Naive B cell (primary cell): ENCODE measurements at places on chromosomes 13 and 19.
A peak's percentile ranks its signal among the peaks of the same experiment; 100 is the strongest.

DNA sequence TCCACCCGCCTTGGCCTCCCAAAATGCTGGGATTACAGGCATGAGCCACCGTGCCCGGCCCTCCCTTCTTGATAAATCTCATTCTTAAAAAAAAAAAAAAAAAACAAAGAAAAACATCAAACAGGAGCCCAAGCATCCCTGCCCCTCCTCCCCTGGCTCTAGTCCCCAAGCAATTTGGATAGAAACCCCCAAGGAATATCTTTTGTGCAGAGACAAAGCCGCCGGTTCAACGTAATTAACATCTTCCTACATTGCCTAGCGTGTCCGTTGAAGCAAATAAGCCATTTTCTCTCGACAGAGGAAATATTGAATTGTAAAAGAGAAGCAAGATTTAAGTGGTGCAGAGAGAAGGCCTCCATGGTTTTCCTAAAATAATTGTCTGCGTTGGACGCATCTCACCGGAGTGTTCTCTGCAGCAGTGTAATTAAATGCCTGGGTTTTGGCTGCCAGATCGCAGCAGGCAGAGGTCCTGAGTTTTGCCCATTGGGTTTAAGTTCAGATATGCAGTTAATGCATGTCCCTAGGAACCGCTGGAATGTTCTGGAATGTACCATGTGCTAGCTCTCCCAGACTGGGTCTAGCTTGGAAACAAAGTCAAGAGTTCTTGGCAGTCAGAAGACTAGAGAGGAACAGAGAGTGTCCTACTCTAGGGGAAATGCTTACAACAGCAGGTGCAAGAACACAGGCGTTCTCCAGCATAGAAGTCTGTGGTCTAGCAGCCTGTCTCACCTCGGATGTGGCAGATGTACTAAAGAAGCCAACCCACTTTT lies 30.8 kb downstream of the PIN1 start:
- no peak for DNase-seq
- no peaks in the 10 kb centered on the region for H3K4me1 ChIP-seq
- H3K27ac ChIP-seq: no peak overlapping the region
- no peaks in the 10 kb centered on the region for H3K36me3 ChIP-seq
- peaks cover 6% of the 10 kb centered on the region for H3K27me3 ChIP-seq

DNA sequence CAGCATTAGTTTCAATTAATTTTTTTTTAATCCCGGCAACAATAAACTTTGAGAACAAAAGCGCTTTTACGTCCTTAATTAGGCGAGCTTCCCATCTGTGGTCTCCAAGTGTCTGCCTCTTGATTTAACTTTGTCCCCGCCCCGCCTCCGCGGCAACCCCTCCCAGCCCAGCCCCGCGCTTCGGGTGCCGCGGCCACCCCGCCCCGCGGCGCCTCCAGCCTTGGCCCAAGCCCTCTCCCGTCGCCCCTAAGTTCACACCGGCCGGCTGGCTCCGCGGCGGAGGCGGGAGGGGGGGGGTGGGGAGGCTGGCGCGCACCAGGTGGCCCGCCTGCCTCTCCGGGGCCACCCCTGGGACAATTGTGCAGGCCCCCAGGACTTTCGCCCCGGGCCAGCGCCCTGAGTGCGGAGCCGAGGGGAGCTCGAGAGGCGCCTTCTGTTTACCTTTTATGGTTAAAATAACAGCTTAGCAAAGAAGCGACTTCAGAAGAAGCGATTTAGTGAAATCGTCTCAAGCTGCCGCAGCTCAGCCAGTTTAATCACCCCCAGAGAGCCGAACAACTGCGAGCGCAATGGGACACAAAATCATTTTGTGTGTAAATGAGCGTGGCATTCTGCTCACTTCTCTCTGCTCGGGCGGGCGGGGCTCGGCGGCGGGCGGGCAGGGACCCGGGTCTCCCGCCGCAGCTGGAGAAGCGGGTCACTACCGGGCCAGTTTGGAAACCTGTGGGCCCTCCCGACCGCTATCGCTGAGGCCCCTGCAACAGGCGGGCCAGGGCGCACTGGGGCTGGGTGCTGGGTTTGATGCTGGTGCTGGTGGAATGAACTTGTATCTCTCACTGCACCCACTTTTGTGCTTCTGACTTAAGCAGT lies 1.4 kb downstream of the KCTD15 start:
- H3K4me3 ChIP-seq: peak overlapping the region; percentile 90
- no peak overlapping the region for H3K27ac ChIP-seq
- DNase-seq: no peak
- H3K27me3 ChIP-seq: peaks cover 12% of the 10 kb centered on the region
- H3K4me1 ChIP-seq: no peaks in the 10 kb centered on the region
- no peaks in the 10 kb centered on the region for H3K36me3 ChIP-seq

GRCh38 chr13:110758195-110758805 lies 44.8 kb downstream of the ING1 start:
- H3K4me3 ChIP-seq: no peak overlapping the region
- H3K27me3 ChIP-seq: peaks cover 16% of the 10 kb centered on the region
- H3K36me3 ChIP-seq: peaks cover 5% of the 10 kb centered on the region
- no peaks in the 10 kb centered on the region for H3K4me1 ChIP-seq
- no peak for DNase-seq

GRCh38 chr13:107124129-107124718 lies 556.3 kb upstream of the ARGLU1 start:
- peaks cover 6% of the 10 kb centered on the region for H3K27me3 ChIP-seq
- H3K4me1 ChIP-seq: no peaks in the 10 kb centered on the region
- H3K36me3 ChIP-seq: no peaks in the 10 kb centered on the region
